KG1 (cell line): ENCODE measurements at places on chromosomes 2 and 18.

DNA sequence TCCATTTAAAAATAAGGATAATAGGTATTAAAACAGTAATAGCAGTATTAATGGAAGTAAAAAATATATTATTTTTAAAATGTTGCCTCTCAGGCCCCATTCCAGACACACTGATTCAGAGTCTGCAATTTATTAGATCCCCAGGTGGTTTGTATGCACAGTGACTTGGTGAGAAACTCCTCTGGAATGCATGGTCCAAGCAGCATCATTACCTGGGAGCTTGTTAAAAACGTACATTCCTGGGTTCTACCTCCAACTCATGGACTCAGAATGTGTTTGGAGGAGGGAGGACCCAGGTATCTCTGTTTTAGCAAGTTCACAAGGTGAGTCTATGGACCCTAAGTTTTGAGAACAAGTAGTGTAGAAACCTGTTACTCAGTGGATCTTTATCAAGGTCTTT is 95.6 kb downstream of the ITGA4 start:
- no peak for DNase-seq

- DNase-seq: no peak
These were observed 6.9 kb upstream of the GPR155 start for GRCh38 chr2:174493549-174494331.

DNA sequence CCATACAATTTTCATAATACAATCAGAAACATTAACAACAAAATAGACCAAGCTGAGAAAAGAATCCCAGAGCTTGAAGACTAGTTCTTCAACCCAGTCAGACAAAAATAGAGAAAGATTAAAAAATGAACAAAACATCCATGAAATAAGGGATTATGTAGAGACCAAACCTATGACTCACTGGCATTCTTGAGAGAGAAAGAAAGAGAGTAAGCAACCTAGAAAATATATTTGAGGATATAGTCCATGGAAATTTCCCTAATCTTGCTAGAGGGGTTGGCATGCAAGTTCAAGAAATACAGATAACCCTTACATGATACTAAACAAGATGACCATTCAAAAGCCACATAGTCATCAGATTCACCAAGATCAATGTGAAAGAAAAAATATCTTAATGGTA is 281.7 kb downstream of the CCDC85A start:
- DNase-seq: no peak

DNA sequence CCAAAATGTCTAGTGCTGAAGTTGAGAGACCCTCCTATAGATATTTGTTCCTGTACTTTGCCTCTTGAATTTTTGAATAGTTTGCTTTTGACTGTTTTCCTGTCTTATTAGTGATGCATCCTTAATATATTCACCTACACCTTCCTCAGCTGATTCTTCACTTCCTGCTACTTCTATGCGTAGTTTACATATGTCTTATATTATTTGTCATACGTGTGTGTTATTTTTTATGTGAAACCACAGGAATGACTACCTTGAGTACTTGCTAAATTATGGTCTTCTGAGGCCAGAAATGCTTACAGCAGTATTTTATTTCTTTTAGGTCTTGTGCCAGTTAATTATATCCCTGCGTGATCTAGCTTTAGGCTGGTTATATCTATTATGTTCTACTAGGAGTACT is 9.9 kb downstream of the UBE2E3 start:
- no peak for DNase-seq

DNA sequence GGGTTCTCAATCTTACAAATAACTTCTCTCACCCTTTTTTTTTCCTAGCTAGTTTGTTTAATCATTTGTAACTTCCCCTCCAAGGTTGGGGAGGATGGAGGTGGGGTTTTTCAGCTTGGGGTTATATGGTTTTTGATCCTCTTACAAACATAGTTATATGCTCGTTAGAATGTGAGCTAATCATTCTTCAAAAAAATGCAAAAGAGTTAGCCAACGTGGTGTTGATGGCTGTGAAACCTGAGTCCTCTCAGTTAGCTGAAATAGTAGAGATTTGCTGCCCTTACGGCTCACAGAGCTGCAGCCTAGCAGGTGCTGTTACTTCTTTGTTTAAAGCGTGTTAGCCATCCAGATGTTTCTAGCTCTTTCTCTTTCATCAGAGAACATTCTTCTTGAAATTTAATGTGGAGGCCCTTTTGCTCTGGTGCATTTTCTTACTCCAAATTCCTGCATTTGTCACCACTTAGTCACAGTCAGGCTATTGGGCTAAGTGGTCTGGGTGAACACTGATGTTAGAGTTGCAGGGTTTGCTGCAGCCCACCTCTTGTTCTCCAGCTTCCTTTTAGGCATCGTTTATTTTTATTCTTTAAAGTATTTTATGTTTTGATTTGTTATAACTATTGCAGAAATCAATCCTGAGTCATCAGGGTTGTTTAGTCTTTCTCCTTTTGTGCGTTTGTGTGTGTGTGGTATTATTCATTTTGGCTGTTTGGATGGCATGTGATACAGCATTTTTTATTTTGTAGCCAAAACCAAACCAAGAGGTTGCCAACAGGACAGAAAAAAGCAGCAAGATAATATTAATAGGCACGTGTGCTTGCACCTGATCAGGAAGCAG is 41.1 kb downstream of the LIMS1 start:
- no peak for DNase-seq

DNA sequence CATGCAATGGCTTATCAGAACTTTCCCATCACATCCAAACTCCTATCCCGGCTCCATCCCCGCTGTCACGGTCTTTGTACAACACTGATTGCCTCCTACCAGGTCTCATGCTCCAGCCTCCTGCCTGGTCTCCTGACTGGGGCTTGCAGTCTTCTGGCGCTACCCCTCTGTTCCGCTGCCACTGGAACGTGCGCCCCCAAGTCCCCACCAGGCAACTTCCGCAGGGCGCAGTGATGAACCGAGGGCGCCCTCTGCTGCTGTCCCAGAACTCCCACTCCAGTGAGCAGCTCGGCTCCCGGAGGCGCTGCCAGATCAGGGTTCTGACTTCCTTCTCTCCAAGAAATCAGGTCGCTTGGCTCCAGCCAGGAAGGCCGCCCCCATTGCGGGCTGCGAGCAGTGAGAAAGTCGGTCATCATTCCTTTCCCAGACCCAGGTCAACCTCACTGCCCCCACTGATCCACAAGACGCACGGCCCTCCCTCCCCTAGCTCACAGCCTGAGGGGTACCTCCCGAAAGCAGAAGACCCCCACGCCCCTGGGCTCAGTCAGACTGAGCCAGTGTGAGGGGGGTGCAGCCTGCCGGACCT is 43.9 kb upstream of the RAB11FIP5 start:
- DNase-seq: peak; percentile 9

- no peak for DNase-seq
These were observed 24.9 kb upstream of the TGIF1 start for GRCh38 chr18:3425030-3425429.

GRCh38 chr18:9577361-9577760 is 37.0 kb downstream of the PPP4R1 start:
- DNase-seq: no peak

GRCh38 chr2:190961918-190962487 is 52.0 kb downstream of the STAT1 start:
- DNase-seq: no peak

- no peak for DNase-seq
These were observed 247.0 kb downstream of the AGAP1 start for GRCh38 chr2:235740821-235741220.
